ENCODE measurements at places on chromosomes 1 and 21.

DNA sequence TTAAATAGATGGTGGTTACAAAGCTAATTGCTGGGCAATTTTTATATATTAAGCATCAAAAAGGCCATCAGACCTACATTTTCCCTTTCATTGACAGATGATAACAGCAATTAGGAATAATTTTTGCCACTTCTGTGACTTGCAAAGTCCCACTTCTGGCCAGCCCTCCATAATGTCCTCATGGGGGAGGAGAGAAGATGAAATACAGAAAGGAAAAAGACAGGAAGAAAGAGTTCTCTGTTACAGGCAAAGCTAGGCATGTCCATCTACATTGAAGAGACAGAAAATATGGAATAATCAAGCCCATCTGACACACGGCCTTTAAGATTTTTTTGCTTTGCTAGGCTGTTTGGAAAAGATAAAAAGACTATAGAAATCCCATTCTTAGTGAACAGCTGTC, 108.0 kb downstream of the ENAH start:
- DNase-seq = no peak

- peak; percentile 14 for DNase-seq
Measured at GRCh38 chr1:11654137-11654938, at the start of the genes FBXO2 and FBXO44. FBXO2 (minus strand) TSS chr1:11654429; CDS start chr1:11654340, 89 bp downstream. FBXO44 (plus strand) TSS chr1:11654877; CDS start chr1:11655836, 959 bp downstream.

- peak; percentile 92 for DNase-seq
Measured at GRCh38 chr1:157193702-157194391, 55.7 kb upstream of the ETV3 start.

- no peak for DNase-seq
Measured at GRCh38 chr1:3670823-3671265, 18.5 kb downstream of the TP73 start.

GRCh38 chr1:229562686-229563085, 4.2 kb upstream of the ABCB10 start:
- DNase-seq = no peak

DNA sequence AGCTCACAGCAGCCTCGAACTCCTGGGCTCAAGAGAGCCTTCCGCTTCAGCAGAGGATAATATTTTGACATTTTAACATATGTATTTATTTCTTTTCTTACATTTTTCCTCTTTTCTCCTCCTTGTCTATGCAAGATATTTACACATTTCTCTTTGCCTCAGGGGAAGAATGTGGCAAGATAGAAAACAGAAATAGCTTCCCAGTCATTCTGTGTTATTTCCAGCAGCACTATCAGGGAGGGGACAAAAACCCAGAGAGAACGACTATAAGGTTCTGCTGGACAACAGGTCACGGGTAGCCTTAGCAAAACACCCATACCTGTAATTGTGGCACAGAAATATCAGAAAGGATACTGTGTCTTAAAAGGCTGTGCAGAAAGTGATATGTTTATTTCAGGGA, 7.9 kb downstream of the CD1D start:
- no peak for DNase-seq

DNA sequence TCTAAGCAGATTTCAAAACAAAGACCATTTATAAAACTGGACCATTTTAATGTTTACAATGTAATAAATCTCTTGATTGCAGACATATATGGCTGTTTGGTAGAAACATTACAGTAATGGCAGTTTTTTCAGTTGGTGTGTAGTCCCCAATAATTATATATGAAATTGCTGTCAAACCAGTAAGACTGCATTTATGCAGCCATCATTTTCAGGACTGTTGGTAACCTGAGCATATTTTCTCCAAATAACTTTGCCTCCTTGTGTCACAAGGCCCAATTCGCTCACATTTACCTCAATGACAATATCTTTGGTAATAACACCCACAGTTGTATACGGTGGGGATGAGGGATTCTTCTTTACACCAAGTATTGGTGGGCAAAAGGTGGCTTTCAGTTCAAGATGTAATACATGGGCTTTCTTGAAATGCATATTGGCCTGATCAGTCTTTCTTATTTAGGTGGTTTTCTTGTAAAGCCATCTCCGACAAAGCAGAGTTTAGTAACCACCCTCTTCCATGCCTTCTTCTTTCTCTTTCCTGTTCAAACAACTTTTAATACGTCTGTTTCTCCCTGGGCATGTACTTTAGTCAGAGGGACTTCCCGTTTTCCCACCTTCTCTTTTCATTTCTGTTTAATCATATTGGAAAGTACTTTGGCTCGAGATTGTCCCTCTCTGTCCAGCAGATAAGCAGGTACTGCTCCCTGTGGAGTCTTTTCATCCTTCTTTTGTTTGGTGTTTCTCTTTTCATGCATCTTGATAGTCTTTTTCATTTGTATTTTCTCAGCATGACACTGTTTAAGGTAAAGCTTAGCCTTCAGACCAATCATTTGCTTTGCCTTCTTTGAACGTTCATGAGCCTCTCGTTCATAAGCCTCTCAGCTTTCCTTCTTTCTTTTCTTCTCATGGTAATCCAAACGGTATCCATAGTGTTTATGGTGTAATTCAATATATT, 30.4 kb downstream of the ATP2B4 start:
- peak; percentile 40 for DNase-seq

DNA sequence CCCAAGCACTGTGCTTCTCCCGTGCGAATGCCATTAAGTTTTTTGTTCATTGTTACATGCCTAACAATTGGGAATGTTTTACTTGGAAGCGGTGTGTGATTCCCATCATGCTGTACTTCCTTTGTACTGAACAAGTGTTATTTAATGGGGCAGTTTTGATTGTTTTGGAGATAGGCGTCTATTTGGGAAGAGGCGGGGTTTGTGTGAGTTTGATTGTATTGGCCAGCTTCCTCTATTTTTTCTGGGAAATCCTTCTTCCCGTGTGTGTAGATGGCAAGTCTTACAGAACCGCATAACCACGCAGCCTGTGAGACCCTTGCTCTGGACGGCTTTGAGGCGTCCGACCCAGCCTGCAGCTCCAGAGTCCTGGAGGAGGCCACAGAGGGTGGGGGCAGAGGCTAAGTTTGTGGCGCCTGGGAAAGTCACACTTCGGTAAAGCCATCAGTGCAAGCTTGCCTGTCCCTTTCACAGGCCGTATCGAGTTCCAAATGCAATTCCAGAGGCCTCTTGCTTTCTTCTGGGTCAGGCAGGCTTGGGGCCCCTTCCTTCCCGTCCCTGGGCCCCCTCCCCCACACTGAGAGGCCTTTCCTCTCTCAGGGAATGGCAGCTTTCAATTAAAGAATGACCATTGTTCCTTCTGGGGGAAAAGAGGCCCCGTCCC, 210.3 kb downstream of the TOMM20 start:
- DNase-seq = no peak

DNA sequence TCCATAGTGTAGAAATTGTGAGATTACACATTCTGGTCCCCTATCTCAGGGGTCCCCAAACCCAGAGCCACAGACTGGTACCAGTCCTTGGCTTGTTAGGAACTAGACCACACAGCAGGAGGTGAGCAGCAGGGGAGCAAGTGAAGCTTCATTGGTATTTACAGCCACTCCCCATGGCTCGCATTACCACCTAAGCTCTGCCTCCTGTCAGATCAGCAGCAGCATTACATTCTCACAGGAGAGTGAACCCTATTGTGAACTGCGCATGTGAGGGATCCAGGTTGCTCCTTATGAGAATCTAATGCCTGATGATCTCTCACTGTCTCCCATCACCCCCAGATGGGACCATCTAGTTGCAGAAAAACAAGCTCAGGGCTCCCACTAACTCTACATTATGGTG, 229.7 kb upstream of the IRF2BP2 start:
- no peak for DNase-seq

GRCh38 chr1:220655509-220655908, 34.7 kb upstream of the C1orf115 start:
- no peak for DNase-seq

DNA sequence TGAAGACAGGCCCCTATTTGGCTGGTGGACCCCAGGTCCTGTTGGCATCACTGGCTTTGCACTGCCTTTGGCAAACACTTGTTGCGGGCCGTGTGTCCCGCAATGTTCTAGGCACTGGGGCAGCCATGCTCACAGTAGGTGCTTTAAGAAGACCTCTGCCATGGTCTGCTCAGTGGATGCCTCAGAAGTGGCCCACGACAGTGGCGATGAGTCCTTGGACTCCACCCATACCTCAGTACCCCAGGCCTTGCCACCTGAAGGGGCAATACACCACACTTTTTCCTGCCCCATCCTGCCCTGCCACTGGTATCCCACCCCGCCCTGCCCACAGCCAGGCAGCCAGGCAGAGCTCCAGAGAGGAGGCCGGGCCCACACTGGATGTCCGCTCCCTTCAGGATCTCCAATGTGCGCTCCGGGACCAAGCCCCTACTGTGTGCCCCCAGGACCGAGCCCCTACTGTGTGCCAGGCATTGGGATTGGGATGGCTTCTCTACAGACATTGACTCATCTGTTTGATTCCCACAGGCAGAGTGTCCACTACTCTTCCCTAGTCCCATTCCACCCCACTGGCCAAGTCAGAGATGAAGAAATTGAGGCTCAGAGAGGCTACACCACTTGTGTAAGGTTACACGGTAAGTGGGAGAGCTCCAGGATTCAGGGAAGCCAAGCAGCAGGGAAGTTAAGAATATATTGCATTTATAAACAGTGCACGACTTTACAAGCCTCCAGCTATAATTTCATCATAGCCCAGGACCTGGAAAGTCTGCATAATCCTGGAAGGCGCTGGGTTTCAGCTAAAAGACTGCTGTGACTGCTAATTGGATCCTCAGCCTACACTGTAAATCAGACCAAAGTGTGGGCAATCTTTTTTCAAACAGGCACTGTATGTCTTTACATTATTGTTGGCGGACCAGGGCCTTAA, 101.6 kb downstream of the DMRTB1 start:
- DNase-seq = no peak

DNA sequence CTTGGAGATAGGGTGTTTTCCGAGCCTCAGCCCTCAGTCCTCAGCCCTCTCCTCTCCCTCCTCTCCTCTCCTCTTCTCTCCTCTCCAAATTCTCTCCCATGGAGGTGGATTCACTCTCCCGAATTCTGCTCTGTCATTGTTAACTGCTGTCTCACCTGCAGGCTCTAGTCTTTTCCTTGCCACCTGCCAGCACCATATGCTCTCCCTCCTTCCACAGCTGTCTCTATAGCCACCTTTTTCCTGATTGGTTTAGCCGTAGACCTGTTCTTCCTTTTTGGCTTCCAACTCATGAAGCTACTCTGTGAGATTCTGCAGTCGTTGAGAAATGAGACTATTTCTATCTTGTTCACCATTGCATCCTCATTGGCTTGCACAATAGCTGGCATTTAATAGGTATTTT, 19.7 kb downstream of the COG2 start:
- no peak for DNase-seq

DNA sequence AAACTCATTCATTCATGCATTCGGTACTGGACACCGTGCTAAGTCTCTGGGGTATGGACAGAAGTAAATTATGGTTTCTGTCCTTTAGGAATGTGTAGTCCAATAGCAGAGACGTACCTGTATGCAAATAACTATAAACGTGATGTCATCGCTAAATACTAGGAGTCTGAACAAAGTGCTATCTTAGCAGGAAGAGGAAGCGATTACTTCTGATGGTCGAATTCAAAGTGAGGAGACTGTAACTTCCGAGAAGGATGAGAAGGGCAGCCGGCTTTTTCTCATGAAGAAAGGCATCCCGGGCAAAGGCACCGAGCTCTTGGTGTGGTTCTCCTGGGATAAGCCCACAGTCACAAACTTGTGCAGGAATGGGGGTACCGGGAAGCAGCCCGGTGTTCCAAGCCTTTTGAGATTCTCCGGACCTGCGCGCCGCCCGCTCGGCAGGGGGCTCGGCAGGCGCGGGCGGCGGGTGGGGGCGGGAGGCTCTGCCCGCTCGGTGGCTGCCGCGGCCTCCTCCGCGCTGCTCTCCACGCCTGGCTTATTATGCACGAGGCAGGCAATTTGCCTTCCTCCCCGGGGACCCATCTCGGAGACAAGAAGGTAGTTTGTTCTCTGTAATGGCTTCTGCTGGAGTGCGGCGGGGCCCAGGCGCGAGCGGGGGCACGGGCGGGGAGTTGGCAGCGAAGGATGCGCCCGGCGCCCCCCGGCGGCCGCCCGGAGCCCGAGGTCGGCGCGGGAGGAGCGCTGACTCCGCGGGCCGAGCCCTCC, 67.5 kb upstream of the CD1D start:
- peak; percentile 40 for DNase-seq

DNA sequence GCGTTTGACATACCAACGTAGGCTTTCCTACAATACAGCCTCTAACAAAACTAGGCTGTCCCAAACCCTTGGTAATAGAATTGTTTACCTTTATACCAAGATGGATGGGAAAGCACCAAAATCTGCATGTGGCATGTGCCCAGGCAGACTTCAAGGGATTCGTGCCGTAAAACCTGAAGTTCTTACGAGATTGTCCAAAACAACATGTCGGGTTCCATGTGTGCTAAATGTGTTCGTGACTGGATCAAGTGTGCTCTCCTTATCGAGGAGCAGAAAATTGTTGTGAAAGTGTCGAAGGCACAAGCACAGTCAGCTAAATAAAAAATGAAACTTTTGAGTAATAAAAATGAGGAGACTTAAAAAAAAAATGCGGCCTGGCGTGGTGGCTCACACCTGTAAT, 5.1 kb downstream of the RPS27 start:
- no peak for DNase-seq

DNA sequence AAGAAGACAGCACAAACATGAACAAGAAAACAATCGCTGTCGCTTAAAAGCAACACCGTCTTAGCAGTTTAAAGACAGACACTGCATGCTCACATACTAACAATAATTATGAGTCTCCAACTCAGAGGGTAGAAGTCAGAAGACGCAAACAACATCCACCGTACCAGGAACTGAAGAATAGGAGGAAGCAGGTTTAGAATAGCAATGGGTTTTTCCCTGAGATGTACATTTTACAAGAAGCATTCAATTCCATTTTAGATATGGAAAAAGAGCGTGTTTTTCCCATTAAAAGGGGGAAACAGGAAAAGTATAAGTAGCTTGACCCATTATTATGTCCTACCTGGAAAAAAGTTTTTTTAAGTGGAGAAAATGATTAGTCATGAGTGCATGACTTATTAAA, 34.5 kb upstream of the KCNE1 start:
- no peak for DNase-seq

GRCh38 chr1:2230781-2231531, 2.8 kb downstream of the SKI start:
- DNase-seq = no peak

DNA sequence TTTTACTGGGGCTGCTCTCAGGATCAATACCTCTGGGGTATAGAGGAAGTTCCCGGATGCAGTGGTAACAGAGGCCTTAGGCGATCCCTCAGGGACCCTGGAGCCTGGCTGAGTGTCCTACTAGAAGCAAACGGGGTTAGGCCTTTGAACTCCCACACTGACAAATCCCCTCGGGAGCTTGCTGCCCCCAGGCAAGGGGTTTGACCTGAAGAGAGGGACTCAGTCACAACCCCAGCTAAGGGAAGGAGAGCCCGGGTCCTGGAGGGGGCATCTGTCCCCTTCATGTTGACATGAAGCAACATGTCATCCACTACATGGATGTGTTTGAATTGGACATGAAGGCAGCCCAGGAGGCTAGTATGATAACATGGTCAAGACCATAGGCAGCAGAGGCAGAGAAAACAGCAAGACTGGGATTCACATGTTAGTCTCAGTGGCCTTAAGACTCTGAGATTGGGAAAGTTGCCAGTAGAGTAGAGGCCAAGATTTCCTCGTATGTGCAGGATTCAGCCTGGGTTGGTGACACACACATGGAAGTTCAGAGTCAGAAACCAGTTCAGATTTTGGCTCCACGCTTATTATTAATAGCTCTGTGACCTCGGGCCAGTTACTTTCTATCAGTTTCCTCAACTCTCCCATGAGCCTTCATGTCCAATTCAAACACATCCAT, 101.5 kb downstream of the KCNN3 start:
- no peak for DNase-seq

Measured in NCI-H1417 (cell line).